ENCODE measurements at places on chromosomes 13 and 19.

- no peak for DNase-seq
These were observed 19.2 kb downstream of the TMEM272 start for GRCh38 chr13:51825681-51826254.

DNA sequence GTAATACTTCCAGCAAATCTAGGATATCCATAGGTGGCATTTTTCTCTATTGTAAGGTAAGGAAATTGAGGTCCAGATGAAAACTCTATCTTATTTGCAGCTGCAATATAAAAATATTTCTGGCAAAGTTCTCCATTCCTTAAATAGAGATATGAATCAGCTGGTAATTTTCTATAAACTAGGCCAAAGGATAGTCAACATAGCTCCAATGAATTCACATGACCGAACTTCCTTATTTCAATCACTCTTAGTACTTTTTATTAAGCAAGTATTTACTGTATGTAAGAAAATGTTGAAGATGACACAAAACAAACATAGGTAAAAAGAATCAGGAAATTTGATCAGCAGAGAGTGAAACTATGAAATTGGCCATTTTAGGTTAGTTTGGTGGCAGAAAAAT lies 13.0 kb upstream of the LCP1 start:
- no peak for DNase-seq

DNA sequence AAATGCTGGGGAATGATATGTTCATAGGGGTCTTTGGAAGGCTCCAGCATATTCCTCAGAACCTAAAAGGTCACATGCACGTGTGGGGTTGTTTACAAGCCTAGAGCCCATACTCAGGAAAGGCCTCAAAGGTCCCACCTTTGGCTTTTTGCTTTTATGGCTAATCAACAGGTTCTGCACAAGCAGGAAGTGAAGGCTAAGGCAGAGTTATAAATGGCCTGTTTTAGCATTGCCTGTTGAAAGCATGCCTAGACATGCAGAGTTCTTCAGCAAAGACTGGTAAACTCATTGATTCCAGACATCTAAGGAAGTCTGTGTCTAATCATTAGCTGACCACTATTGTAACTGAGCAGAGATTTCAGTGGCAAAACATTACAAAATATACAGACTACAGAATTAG lies 198.3 kb downstream of the KCNRG start:
- no peak for DNase-seq

DNA sequence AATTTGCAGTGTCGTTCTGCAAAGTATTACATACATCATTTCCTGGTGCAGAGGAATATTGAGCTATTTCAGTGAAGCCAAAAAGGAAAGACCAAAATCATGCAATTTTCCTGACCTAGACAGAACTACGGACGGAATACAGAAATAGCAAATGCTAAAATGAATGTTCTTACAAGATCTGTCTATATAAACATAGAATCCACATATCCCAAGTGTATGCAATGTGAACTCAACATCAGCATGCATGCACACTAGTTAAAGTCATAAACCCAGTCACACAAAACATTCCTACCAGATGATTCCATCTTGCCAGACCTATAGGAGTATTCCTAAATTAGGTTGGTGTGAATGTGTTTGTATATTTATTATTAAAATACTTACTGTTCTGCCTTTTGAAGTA lies 383.7 kb upstream of the ZNF507 start:
- no peak for DNase-seq

- no peak for DNase-seq
These were observed 22.3 kb upstream of the STARD13 start for GRCh38 chr13:33307843-33308242.

DNA sequence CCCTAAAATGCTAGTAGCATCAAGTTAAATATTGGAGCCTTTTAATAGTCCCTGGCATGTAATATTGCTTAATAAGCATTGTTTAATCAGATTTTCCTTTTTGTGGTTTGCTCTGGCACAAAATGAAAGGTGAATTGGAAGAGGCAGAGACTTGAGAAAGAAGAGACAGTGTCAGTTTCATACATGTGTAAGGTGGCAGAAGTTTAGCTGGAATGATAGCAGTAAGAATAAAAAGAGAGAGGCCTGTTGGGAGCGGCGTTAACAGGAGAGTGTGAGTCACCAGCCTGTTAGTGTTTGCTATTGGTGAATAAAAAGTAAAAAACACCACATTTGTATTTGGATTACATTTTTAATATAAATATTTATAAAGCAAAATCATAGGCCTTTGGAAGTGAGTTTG lies 145.3 kb downstream of the PDS5B start:
- no peak for DNase-seq

DNA sequence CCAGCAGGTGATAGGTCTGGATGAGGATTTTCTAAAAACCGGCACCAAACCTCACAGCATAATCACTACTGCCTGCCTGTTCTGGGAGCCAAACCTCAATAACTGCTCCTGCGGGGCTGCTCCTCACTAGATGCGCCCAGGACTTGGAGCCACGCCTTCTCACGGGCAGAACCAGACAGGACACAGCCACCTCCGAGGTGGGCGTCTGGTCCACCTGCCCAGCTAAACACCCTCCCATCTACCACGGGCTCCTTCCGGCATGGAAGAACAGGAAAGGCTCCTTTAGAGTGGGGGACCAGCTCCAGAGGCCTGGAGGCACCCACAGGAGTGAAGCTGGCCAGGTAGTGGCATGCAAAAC lies 73.5 kb downstream of the PEPD start:
- no peak for DNase-seq

DNA sequence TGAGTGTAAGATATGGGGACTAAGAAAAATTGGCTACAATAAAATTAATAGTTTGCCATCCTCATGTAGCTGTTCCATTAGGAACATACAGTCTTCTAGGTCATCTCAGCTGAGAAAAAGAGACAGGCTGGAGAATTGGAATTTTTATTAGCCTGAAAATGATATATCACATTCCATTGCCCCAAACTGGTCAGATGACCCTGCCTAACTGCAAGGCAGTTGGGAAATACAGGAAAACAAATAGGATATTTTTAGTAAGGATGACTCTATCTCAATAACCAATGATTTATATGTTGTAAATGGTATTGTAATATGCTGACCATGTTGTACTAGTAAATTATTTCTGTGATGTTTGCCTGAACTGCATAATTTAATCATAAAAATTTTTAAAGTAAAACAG lies 673.8 kb downstream of the PCDH9 start:
- DNase-seq: no peak

GRCh38 chr13:110853235-110853721 lies 61.6 kb downstream of the ANKRD10 start:
- no peak for DNase-seq

GRCh38 chr19:18853755-18854427 lies 22.1 kb downstream of the UPF1 start:
- no peak for DNase-seq

DNA sequence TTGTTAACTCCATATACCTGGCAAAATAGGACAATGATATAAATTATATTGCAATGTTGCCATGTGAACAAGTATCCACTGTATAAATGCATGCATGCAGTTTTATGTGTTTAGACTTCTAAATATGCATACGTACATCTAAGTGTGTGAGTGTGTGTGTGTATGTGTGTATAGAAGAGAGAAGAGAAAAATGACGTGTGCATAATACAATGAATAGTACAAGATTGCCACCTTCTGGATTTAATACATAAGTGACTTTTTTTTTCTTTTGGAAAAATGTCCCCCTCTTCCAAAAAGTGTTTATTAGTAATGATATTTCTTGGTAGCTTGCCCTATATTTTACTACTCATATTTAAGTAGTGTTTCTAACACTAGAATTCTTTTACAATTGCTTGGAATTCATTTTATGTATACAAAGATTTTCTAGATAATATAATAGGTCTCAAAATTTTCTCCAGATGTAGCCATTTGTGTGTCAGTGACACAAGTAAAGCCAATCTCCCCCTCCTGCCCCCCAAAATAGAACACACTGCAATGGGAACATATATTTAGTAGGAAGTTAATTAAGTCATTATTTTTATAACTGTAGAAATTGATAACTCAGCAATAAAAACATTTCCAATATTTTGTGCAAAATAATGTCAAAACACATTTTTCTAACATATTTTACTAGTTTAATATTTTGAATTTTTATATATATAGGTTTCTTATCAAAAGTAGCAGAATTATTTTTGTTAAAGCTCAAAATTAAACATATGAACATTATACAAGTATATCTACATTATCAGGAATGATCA lies 783.3 kb upstream of the ATXN8OS start:
- no peak for DNase-seq

DNA sequence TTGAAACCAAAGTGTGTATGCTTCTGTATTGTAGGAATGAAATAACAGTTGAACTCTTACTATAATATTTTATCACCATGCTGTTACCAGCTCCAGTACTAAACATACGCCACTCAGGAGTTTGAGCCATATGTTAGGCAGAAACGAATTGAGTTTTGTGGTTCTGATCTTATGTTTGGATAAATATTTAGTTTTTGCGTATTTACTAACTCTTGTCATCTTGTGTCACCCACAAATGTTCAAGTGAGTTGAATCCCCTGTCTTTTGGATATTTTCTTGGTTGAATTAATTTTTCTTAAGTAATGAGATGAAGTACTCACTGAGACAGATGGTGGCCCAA lies 1.5 kb downstream of the FNDC3A start:
- DNase-seq: no peak

- DNase-seq: no peak
These were observed 19.0 kb upstream of the ACOD1 start for GRCh38 chr13:76929320-76929719.

DNA sequence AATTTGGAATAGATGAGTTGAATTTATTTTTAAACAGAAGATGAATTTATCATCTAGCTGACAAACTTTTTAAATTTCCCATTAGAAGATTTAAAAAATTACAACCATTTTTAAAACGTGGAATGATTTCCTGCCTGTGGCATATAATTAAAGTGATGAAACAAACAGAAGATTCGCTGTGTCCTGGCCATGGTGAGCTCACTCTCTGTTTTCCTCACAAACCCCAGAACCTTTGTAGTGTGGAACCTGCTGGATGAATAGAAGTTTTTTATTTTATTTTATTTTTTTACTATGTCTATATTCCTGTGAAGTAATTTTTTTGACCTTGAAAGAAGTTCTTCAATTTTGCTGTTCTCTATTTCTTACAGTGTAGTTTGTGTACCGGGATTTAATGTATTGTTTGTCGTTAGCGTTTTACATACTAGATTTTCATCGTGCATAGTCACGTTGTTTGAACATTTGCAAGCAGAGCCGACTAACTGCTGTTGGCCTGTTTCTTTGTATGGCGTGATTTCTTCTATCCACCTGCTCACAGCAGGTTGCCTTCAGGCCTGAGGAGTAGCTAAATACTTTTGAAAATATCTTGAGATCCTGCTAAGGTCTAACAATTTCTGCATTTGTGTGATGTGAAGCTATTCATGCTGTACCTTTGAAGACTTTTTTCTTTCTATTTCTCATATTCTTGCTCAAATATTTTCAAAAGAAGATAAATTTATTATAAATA lies 149.2 kb downstream of the GGACT start:
- DNase-seq: no peak

GRCh38 chr13:111251646-111252445 lies 68.6 kb upstream of the TEX29 start:
- no peak for DNase-seq

GRCh38 chr13:109647053-109647452 lies 139.3 kb downstream of the IRS2 start:
- no peak for DNase-seq

GRCh38 chr13:80022146-80022545 lies 318.8 kb downstream of the SPRY2 start:
- no peak for DNase-seq

- no peak for DNase-seq
These were observed 114.2 kb upstream of the RXFP2 start for GRCh38 chr13:31625115-31625514.

GRCh38 chr19:1683869-1684572 lies 31.6 kb upstream of the TCF3 start:
- no peak for DNase-seq

GRCh38 chr13:94331281-94331680 lies 148.2 kb downstream of the DCT start:
- DNase-seq: no peak

- no peak for DNase-seq
These were observed 172.6 kb upstream of the ATXN8OS start for GRCh38 chr13:69935043-69935442.

- DNase-seq: no peak
These were observed 81.2 kb downstream of the NHLRC3 start for GRCh38 chr13:39119422-39119821.

GRCh38 chr19:41537789-41538188 lies 38.2 kb upstream of the CEACAM21 start:
- peak; percentile 55 for DNase-seq

- DNase-seq: no peak
These were observed 545 bp downstream of the NACC1 start for GRCh38 chr19:13118424-13119193.

DNA sequence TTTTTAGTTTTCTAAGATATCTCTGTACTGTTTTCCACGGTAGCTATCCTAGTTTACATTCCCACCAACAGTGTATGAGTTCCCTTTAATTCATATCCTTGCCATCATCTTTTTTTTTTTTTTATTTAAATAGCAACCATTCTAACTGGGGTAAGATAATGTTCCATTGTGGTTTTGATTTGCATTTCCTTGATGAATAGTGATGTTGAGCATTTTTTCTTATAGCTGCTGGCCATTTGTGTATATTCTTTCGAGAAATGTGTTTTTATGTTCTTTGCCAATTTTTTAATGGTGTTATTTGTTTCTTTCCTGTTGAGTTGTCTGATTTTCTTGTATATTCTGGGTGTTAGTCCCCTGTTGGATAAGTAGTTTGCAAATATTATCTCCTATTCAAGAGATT lies 454.8 kb downstream of the DACH1 start:
- no peak for DNase-seq

DNA sequence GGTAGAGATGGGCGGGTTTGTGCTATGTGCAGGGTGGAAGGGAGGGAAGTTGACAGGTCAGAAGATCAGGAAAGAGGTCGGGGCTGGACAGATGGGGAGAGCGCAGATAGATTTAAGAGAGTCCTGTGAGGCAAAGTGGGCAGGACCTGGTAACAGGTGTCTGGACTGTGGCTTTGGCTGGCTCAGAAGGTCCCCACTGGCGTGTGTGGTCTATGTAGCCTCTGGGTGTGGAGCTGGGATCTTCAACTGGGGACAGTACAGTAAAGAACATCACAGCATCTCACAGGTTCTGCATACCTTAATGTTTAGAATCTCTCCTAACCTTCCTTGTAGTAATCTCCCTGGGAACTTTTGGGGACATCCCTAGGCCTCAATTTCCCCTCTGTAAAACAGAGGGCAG lies 17.7 kb downstream of the CKM start:
- DNase-seq: no peak

- no peak for DNase-seq
These were observed 37.3 kb downstream of the ENOX1 start for GRCh38 chr13:43749503-43749902.

GRCh38 chr19:48742096-48742495 lies 1.7 kb upstream of the RASIP1 start:
- DNase-seq: no peak
